ENCODE measurements at places on chromosomes 13 and 19.

DNA sequence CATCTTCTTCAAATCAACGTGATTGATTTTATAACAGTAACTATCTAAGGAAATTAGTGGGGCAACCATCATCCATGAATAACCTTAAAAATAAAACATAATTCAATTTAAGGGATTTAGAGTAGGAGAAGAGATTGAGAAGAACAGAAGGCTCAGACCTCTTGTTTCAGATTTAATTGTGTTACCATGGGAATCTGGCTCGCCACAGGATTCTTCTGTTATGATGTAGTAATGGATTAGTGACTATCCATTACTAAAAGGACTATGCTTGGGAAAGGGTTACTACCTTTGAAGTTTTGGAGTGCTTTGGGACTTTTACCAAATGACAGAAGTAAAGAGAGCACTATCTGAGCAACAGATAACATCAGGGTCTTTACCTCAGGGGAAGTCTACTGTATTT, 13.2 kb downstream of the FREM2 start:
- DNase-seq = no peak

- DNase-seq = no peak
These were observed 5.4 kb upstream of the GAS6 start for GRCh38 chr13:113869263-113869662.

DNA sequence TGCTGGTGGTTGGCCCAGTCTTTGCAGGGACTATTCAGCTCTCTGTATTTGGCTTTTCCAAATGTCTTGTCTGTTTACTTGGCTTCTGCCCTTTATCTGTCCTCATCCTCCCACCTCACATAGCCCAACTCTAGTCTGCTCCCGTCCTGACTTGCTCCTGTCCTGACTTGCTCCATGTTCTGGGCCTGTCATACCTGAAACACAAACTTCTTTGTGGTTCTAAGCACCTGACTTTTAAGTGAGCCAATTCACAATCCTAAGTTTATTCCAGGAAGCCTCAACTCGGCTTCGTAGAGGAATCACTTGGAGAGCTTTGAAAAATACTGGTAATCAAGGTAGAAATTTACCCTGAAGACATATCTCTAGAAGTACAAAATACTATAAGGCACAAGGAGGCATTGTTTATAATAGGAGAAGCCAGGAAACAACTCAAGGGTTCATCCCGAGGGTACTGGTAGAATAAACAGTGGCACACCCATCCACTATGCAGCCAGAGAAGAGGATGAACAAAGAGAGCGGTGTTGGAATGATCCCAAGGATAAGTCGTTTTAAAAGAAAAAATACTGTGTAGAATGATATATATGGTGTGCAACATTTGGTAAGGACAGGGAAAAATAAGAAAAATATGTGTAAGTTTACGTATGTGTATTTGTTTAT, 284.5 kb downstream of the FGF14 start:
- no peak for DNase-seq

- DNase-seq = no peak
These were observed 1.5 kb upstream of the N4BP2L1 start for GRCh38 chr13:32429433-32429909.

DNA sequence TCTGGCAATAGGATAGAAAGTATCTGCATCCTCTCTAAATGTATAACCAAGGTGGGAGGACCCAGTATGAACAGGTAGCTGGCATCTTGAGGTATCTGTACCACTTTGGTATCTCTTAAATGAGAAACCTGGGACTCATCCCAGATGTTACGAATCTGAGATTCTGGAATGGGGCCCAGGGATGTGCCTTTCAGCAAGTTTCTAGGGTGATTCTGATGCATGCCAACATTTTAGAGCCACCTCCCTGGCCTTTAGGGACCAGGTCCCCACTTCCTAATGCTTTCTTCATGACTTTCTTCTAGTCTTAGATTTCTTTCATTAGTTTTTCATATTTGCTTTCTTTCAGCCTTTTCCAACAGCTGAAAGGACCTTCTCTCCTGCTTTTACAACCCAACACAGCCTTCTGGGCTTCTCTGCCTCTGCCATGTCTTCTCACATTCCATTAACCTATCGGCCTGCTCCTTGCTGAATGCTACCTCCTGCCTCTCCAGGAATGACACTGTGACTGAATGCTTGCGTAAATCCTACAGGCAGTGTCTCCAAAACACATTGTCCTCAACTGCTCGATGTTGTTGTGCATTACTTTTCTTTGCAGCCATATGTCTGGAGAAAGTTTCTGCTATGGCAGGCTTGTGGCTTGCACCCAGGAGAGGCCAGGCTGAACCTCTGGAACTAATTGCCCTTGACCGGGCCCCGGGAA, 284.0 kb downstream of the DNAJC15 start:
- DNase-seq = no peak

All from activated naive CD4-positive, alpha-beta T cell treated with anti-CD3 and anti-CD28 coated beads for 36 hours (primary cell).